ENCODE measurements at places on chromosomes 4 and X. TPM values are rescaled to one million over a fixed set of nuclear protein-coding genes. Genes with fewer than 3 reads are reported as not detected.
A peak's percentile ranks its signal among the peaks of the same experiment; 100 is the strongest.

The SPIN2A gene
- not detected for polyA plus RNA-seq

DNA sequence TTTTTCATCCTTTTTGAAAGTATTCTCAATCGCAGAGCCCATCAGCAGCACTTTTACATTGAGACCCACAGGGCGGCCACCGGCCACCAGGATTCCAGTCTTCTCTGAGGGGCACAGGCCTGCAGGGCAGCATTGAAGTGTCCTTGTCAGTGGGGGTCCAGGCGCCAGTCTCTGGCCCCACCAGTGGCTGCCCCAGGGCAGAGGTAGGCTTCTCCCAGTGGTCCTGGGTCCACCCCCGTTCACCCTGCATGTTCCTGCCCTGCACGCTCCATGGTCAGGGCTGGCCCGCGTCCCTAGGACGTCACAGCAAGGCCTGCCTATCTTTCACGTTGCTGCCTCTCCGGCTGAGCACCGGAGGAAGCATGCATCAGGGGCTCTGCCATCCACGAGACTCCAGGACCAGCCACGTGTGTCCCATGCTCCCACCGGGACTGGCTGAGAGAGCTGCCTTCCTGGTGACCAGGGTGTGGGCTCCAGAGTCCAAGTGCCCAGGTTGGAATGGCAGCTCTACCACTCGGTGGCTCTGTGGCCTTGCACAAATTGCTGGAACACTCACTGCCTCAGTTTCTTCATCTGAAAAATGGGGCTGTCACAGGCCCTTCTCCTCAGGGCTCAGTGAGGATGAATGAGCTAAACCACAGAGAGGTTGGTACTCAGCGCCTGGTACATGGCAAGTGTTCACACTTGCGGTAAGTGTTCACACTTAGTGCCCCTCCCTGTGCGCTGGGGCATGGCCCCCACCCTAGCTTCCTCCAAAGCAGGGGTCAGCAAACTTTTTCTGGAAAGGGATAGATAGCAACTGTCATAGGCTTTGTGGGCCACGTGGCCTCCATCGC, 30.7 kb upstream of the JAKMIP1 start:
- H3K4me1 ChIP-seq = no peaks in the 10 kb centered on the region
- no peak overlapping the region for H3K4me3 ChIP-seq
- no peak for DNase-seq

GRCh38 chr4:189176002-189176401, 764.7 kb upstream of the FRG1 start:
- H3K4me3 ChIP-seq = no peak overlapping the region
- no peaks in the 10 kb centered on the region for H3K4me1 ChIP-seq
- H3K36me3 ChIP-seq = no peaks in the 10 kb centered on the region
- H3K27ac ChIP-seq = no peak overlapping the region
- DNase-seq = no peak

The FAM53A gene
- polyA plus RNA-seq = 1.2 TPM

The ZGRF1 gene
- polyA plus RNA-seq = 0.73 TPM

The RPL36A gene
- 1,711 TPM for polyA plus RNA-seq

GRCh38 chr4:89298155-89298554, 9.4 kb downstream of the GPRIN3 start:
- H3K27ac ChIP-seq = peak overlapping the region; percentile 91
- H3K36me3 ChIP-seq = no peaks in the 10 kb centered on the region
- H3K4me3 ChIP-seq = no peak overlapping the region
- H3K27me3 ChIP-seq = no peaks in the 10 kb centered on the region
- no peak for DNase-seq

The DMRTC1B gene
- 3.9 TPM for polyA plus RNA-seq

- peak within 1 kb of the TSS; percentile 80 for H3K27ac ChIP-seq
- peak; percentile 69 for DNase-seq
- H3K4me3 ChIP-seq = peak within 1 kb of the TSS; percentile 60
- no peaks in the 10 kb centered on the region for H3K4me1 ChIP-seq
- H3K27me3 ChIP-seq = no peaks in the 10 kb centered on the region
Observed at GRCh38 chrX:118116713-118117550, at the start of gene KLHL13. Gene KLHL13 (minus strand): TSS chrX:118116810. CDS start chrX:118028473, 88,337 bp downstream.

DNA sequence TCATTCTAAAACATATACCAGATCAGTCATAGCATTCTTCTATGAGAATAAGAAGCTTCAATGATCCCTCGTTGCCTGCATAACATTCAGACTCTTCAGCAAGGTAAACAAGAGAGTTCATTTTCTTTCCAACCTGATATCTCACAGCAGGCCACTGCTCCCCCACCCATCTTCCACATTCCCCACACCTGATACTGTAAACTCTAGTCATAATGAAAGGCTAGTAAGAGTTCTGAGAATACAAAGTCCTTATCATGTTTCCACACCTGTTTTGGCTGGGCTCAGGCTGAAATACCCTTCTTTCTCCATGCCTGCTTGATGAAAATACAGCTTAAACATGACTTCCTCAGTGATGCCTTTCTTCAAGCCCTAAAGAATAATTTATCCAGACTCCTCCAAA, 2.3 kb upstream of the AASDH start:
- H3K27me3 ChIP-seq = no peaks in the 10 kb centered on the region
- H3K4me1 ChIP-seq = no peaks in the 10 kb centered on the region
- no peak for DNase-seq
- no peak overlapping the region for H3K27ac ChIP-seq
- H3K36me3 ChIP-seq = no peaks in the 10 kb centered on the region
- H3K4me3 ChIP-seq = no peak overlapping the region

DNA sequence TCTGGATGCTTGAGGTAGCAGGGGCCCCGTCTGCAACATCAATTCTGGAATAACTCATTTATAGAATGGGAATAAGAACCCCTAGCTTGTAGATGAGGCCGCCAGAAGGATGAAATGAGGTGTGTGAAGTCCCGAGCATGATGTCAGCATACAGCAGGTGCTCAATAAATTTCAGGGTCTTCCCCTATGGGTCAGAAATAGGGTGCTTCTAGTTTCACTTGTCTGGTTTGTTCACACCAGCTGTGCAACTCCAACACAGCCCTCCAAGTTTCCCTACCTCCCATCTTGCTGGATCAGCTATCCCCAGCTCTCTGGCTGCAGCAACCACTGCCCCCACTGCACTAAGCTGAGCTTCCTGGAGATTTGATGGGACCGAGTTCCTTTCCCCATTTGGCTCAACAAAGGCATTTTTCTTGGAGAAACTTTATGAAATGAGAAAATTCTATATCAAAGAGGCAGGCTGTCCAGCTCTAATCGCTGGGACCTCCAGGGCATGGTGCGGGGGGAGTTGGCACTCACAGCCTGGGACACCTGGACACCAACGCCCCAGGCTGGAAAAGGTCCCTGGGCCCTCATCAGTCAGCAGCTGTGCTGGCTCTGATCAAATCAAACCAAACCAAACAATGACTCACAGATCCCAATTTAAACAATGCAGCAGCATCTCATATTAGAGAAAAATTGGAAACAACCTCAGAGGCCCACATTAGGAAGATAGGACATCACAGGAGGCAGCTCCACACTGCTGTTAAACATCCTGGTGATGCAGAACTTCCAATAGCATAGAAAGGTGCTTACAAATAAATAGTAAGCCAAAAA, 13.3 kb downstream of the SLC2A9 start:
- H3K4me1 ChIP-seq = peaks cover 48% of the 10 kb centered on the region
- no peaks in the 10 kb centered on the region for H3K27me3 ChIP-seq
- H3K4me3 ChIP-seq = no peak overlapping the region
- H3K27ac ChIP-seq = peak overlapping the region; percentile 0

The IL2 gene
- polyA plus RNA-seq = not detected

DNA sequence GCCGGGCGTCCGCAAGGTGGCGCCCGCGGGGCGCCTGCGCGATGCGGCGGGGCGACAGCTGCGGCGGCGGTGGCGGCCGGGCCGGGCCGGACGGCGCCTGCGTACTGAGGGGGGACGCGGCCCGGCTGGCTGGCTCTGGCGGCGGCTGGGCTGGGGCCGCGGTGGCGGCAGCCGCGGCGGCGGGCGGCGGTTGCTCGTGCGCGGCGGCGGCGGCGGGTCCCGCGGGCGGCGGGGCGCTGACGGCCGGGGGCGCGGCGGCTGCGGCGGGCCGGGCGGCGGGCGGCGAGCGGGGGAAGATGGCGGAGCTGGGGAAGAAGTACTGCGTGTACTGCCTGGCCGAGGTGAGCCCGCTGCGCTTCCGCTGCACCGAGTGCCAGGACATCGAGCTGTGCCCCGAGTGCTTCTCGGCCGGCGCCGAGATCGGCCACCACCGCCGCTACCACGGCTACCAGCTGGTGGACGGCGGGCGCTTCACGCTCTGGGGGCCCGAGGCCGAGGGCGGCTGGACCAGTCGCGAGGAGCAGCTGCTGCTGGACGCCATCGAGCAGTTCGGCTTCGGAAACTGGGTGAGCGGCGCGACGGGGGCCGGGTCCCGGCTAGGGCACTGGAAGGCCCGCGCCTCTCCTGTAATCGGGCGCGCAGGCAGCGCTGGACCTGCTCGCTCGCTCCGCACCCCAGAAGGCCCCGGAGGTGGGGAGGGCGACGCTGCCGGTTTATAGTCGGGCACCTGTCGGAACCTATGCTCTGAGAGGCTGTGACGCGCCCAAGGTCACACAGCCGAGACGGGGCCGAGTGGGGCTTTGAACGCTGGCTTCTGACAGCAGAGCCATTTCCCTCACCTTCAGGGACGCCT, at the start of gene TADA2B:
Gene TADA2B, plus strand, starts transcription at position 89 of the 853 bp plus-strand sequence. Its CDS starts 208 bp downstream, at position 297.
- peak within 1 kb of the TSS; percentile 88 for H3K27ac ChIP-seq
- peaks cover 2% of the 10 kb centered on the region for H3K4me1 ChIP-seq
- H3K4me3 ChIP-seq = peak within 1 kb of the TSS; percentile 75
- no peaks in the 10 kb centered on the region for H3K36me3 ChIP-seq
- peak; percentile 82 for DNase-seq

GRCh38 chr4:130110189-130110588, 1014.2 kb downstream of the C4orf33 start:
- no peak overlapping the region for H3K4me3 ChIP-seq
- no peak for DNase-seq
- no peak overlapping the region for H3K27ac ChIP-seq
- no peaks in the 10 kb centered on the region for H3K27me3 ChIP-seq
- no peaks in the 10 kb centered on the region for H3K4me1 ChIP-seq
- no peaks in the 10 kb centered on the region for H3K36me3 ChIP-seq

GRCh38 chr4:68360231-68360968, 10.5 kb upstream of the YTHDC1 start:
- H3K4me3 ChIP-seq = no peak overlapping the region
- H3K27me3 ChIP-seq = no peaks in the 10 kb centered on the region
- no peaks in the 10 kb centered on the region for H3K36me3 ChIP-seq
- DNase-seq = peak; percentile 58
- no peaks in the 10 kb centered on the region for H3K4me1 ChIP-seq
- H3K27ac ChIP-seq = no peak overlapping the region

- peak; percentile 29 for DNase-seq
- H3K4me1 ChIP-seq = no peaks in the 10 kb centered on the region
- peaks cover 2% of the 10 kb centered on the region for H3K27me3 ChIP-seq
- H3K4me3 ChIP-seq = no peak overlapping the region
- no peak overlapping the region for H3K27ac ChIP-seq
Observed at GRCh38 chrX:136065044-136065671, 79.9 kb downstream of the SLC9A6 start.

DNA sequence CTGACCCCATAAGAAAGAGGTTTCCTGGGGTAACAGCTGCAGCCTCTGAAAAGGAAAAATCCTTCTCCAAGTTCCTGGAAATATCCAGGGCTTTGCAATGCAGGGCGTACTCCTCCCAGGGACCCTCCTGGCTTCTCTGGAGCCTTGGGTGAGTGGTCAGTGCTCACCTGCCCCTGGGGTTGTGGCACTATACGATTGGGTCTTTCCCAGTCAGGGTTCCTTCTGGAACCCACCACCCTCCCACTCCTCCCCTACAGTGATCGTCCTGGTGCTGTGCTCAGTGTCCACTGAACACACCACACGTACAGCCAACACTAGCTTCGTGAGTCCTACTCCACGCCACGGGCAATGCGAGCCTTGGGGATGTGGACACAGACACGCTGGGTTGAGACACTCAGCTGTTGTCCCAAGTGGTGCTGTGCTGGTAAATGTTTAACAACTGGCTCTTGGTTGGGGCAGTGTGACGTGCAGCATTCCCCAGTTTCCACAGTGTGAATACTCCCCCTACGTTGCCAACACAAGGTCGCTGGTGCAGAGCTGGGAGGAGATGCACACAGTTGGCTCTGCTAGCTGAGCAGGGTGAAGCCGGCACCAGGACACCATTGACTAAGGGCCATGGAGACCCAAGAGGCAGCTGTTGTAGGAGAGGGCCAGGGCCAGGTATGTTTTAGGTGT, 65.4 kb downstream of the HTRA3 start:
- peak; percentile 81 for DNase-seq
- no peaks in the 10 kb centered on the region for H3K27me3 ChIP-seq
- H3K36me3 ChIP-seq = no peaks in the 10 kb centered on the region
- peak overlapping the region; percentile 37 for H3K27ac ChIP-seq

DNA sequence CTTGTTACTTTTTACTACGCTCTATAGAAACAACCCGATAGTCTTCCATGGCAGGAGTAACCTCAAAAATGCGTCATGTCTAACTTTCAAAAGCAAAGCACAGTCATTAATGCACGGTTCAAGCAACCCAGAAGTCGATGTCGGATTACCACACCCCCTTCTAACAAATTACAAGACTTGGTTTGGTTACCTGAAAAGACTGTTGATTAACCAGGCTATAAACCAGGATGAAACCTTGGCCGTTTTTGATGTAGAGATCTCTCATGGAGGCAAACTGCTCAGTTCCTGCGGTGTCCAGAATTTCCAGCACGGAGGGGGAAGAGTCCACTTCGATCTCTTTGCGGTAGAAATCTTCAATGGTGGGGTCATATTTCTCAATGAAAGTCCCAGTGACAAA, 2.4 kb downstream of the RAP2C start:
- H3K27ac ChIP-seq = peak overlapping the region; percentile 89
- DNase-seq = no peak
- H3K4me1 ChIP-seq = no peaks in the 10 kb centered on the region
- H3K36me3 ChIP-seq = no peaks in the 10 kb centered on the region
- H3K27me3 ChIP-seq = no peaks in the 10 kb centered on the region

DNA sequence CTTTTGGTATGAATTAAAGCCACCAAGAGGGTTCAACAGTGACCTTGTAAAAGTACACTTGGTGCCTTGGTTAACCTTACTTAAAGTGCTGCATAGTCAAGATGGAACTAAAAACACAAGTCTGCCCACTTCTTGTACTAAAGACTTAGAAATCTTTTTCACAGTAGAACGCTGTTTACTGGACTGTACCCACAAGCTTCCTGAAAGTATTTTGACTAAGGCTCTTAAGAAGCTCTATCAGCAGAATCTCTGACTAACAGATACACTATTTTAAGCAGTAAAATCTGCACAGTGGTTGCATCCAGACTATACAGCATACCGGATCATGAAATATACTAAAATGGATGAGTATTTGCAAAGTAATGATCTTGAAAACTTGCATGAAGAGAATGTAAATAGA, 7.2 kb downstream of the RAB28 start:
- H3K4me3 ChIP-seq = no peak overlapping the region
- no peak for DNase-seq
- no peak overlapping the region for H3K27ac ChIP-seq
- no peaks in the 10 kb centered on the region for H3K4me1 ChIP-seq
- H3K36me3 ChIP-seq = no peaks in the 10 kb centered on the region
- no peaks in the 10 kb centered on the region for H3K27me3 ChIP-seq

The SLC6A8 gene
- polyA plus RNA-seq = 79.7 TPM

GRCh38 chr4:144283526-144283925, 143.0 kb upstream of the GYPA start:
- DNase-seq = no peak
- H3K4me1 ChIP-seq = no peaks in the 10 kb centered on the region
- H3K27me3 ChIP-seq = no peaks in the 10 kb centered on the region
- no peak overlapping the region for H3K4me3 ChIP-seq
- no peak overlapping the region for H3K27ac ChIP-seq
